ELF-1 (cell line): ENCODE measurements at places on chromosomes 12 and 14.
A peak's percentile ranks its signal among the peaks of the same experiment; 100 is the strongest.

- no peak for DNase-seq
These were observed 536.8 kb upstream of the ATP2B1 start for GRCh38 chr12:90245391-90245790.

GRCh38 chr14:31449971-31450610, 7.2 kb downstream of the DTD2 start:
- DNase-seq, result no peak

DNA sequence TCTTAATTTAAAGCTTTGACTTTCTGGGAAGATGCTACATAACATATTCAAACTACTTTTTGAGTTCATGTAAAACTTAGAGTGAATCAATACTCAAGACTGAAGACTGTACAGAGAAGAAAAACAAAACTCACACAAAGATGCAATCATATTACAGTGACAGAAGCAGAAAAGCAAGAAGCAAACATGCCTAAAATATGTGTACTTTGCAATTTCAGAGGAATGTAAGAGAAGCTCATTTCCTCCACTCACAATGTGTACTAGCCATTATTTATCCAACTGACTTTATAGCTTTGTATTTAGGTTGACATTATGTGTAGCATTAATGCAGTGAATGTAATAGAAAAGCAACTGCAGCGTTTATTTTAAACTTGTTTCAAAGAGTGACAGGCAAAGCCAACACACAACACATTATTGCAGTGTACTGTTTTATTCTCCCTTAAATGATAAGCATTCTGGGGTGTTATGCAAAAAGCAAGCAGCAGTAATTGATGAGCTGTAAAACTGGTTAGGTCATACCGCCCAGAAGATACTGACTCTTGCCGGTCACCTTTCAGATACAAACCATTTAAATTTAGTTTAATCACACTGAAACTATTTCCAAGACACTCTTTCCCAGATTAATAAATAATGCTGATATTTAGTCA, 88.2 kb upstream of the PAWR start:
- DNase-seq, result no peak

DNA sequence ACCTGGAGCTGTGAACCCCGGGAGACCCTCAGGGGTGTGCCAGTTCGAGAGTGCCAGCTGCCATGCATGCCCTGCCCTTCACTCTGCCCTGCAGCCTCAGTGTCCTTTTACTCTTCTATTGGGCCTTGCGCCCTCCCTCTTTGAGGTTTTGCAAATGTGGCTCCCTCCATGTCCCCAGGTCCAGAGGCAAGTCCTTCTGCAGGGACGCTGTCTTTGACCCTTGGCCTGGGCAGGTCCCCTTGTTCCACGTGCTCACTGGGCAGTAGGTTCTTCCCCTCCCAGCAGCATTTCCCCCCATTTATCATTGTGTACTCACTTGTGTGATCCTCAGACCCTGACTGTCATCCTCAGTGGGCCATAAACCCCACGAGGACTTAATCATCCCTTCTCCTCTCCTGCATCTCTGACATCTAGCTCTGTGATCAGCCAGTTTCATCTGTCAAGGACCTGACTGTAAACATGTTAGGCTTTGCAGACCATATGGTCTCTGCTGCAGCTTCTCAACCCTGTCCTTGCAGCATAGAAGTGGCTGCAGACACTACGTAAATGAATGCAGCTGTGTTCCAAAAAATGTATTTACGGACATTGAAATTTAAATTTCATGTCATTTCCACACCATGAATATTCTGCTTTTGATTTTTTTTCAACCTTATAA, 36.6 kb downstream of the TSPAN9 start:
- DNase-seq, result no peak

DNA sequence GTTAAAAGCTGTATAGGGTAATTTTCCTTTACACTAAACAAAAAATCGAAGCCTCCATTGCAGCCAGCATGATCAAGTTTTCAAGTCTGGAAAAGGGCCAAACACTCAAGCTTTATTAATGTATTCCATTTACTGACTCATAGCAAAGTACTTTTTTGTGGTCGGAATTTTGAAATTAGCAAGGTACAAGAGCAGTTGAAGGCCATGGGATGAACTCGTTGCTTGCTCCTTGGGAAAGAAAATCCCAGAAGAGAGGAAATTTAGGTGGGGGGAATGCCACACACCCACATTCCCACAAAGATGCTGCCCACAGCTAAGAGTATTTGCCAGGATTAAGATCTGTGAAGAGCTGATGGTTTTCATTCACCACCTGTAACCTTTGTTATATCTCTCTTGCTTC, 333.7 kb downstream of the EGLN3 start:
- no peak for DNase-seq

- DNase-seq, result peak; percentile 71
These were observed 613 bp downstream of the ARHGEF40 start for GRCh38 chr14:21070610-21071224.

DNA sequence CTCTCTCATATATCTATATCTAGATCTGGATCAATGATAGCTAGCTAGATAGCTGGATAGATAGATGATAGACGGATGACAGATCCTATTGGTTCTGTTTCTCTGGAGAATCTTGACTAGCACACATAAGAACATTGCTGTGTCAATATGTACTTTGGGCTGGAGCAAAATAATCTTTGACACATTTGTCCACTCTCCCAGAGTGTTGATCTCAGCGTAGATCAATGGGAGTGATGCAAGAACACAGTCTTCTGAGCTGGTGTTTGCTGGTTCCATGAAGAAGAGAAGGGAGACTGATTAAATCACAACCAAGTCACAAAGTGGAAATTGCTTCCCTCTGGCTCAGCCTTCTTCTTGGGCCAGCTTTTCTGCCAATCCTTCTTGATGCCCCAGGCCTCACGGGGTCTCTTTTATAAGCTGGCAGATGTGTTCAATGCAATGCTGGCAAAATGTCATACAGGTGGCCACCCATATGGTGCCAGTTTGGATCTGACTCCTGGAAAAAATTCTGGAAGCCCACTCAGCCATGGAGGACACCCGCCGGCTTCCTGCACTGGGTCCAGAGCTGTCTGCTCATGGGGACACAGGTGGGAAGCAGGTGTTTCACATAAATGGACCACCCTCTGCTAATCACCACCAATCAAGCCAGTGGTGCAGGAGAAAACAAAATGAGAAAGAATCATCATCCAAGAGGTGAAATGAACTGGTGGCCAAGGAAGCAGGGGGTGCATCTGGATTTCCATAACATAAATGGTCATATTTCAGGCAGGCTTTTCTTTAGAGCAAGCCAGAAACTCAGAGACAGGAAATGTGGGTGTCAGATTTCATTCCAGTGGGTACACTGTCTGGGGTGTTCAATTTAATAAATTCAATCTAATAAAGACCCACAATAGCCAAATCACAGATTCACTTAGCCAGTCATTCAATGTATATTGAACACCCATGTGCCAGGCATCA, 310.3 kb downstream of the DPF3 start:
- no peak for DNase-seq

GRCh38 chr12:52918351-52918750, 13.5 kb upstream of the KRT8 start:
- peak; percentile 2 for DNase-seq

DNA sequence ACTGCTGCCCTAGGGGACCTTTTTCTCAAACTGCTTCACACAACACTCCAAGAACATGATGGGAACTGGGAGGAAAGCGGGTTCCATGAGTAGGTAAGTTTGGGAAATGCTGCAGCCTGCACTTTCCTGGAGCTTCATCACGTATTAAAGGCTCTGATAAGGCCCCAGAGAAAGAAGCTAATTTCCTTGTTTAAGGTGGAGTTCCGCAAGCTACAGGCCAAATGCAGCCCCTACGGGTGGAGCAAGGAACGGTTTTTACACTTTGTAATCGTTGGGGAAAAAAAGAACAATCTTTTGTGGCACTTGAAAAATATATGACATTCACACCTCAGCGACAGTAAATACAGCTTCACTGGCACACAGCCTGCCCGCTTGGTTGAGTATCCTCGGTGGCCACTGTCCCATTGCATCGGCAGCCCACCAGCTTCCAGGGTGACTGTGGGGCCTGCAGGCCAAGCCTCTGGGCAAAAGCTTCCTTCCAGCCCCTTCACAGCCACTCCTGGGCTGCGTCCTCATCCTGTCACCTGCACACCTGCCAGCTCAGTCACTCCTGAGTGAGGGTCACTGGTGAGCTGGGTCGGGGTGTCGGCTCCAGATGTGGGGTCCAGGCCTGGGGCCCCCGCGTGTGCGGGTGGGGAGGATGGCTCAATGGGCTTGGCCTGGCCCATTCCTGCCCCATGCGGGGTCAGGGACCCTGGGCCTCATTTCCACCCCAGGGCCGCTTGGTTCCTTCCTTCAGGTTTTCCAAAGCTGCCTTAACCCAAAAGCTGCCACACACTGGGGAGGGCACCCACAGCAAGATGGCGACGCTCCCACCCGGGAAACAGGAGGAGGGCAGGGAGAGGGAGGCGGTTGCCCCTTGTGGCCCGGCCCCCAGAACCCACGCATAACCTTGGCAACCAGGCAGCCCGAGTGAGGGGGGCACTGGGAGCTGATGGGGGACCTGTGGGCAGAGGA, 2.4 kb downstream of the AMN start:
- DNase-seq, result no peak

- peak; percentile 44 for DNase-seq
These were observed 115.5 kb upstream of the PARP11 start for GRCh38 chr12:3988519-3989217.

DNA sequence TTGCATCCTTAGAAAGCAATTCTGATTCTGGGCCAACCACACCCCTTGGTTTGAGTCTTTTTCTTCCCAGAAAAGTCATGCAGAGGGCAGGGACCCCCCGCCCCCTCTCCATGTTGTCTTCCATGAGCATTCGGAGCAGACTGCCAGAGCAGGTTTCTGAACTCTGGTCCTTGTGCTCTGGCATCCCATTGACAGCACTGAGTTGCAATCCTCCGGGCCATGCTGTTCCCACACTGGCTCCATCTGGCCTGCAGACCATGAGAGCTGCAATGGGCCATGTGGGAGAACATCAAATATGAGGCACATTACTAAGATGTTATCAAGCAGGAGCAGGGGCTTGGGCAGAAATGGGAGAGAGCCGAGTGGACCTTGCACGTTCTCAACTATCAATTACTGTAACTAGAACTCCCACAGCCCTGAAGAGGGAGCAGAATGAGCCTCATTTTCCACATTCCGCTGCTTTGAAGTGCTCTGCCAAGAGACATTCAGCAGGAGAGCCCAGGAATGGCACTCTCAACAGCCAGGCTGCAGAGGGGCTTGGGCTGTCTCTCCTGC, 157.4 kb downstream of the STXBP6 start:
- DNase-seq, result peak; percentile 2

DNA sequence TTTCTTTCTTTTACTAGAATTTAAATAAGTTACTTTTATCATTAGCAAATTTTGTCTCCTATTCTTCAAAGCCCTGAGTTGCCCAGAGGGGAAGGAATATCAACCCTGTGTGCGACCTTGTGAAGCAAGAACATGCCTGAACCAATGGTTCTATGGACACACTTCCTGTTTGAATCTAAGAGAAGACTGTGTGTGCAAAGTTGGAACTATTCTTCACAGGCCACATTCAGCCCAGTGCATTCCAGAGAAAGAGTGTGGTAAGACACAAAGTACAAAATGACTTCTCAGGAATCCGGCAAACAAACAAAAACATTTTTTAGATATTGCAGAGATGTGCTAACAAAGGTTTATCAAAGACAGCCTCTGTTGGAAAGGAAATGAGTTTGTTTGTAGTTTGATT, 90.8 kb upstream of the PTPRQ start:
- no peak for DNase-seq

DNA sequence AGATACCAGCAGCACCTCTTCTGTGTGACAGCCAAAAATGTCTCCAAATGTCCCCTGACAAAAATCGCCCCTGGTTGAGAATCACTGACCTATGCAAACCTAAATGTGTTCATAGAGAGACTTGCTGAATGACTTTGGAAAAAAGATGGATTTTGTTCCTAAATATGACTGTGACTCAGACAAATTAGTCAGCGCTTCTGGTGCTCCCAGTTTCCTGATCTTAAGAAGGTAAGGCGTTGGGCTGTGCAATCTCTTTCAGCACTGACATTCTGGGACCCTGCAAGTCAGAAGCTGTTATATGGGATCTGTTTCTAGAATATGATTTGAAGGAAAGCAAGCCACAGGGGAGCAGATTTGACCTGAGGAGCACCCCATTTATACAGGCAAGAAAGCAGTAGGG, 90.6 kb upstream of the PWP1 start:
- no peak for DNase-seq

DNA sequence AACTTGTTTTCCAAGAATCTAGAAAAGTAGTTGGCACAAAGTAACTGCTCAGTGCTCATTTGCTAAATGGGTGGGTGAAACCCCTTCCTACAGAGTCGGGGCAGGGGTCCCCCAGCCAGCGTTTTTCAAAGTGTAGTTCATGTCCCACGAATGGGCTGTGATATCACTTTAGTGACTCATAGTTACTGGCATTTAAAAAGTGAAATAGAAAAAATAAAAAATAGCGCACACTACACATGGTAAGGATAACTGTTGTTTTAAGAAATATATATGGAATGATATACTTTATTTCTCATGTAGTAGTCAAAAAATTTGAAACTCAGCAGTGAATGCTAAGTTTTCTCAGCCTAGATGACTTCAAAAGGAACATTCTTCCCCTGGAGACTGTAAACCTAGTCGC, 250.4 kb downstream of the CHST11 start:
- no peak for DNase-seq

DNA sequence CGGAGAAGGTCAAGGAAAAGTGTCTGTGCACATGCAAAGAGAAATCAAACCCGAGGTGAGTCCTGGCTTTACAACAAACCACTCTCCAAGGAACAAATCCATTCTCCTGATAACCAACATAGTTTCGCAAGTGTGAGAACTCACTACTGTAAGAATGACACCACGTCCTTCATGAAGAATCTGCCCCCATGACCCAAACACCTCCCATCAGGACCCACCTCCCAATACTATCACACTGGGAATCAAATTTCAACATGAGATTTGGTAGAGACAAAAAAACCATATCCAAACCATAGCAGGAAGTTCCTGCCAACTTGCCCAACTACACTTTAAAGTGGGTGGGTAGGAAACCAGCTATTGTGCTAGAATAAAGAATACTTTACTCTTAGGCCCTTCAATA, 2.4 kb upstream of the ERC1 start:
- DNase-seq, result no peak

- no peak for DNase-seq
These were observed 369.9 kb upstream of the PDE3A start for GRCh38 chr12:19998411-19998810.

DNA sequence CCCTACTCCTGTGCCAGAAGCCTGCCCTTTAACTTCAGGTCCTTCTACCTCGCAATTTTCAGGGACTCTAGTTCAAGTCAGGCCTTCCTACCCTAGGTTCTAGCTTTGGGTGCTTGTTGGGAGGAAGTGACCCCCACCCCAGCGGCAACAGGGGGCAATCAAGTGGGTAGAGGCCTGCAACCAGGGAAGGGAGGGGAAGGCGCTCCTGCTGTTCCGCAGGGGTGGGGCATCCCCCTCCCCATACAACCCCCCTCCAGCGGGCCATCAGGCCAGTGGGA, 204 bp upstream of the PRPH start:
- no peak for DNase-seq
